ENCODE measurements at places on chromosomes 1 and 21.

DNA sequence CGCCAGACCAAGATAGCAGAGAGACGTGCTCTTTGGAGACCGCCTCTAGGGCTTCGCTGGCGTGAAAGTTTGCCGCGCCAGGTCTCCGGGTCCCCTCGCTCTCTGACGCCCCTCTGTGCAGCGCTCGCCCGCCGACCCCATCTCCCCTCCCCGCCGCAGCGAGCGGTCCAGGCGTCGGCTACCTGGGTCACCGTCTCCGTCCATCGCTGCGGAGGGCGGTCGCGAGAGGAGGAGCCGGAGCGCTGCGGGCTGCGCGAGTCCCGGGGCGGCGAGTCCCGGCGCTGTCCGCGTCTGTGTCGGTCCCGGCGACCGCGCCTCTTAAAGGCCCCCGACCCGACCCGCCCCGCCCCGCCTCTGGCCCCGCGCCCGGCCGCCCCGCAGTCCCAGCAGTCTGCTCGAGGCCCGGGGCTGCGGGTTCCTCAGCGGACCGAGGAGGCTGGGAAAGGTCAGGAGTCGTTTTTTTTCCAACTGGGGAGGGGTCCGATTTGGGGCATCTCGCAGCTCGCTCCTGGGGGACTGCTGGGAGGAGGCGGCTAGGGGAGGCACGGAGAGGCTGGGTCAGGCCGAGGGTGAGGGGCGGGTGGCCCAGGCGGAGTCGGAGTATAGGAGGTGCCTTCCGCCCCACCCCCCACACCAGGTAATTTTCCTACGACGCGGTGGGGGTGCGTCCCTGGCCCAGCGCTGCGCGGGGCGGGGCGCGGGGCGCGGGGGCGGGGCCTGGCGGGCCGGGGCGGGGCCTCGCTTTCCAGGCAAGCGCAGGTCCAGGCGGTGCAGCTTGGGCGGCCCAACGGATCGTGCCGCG is at the start of the genes FBXO2 and FBXO44:
Gene FBXO2, minus strand, starts transcription at position 293 of the 802 bp plus-strand sequence. Its CDS starts 89 bp downstream, at position 204.
Gene FBXO44, plus strand, starts transcription at position 741 of the 802 bp plus-strand sequence. CDS start 959 bp downstream, outside the sequence.
- DNase-seq, result peak; percentile 16

- DNase-seq, result peak; percentile 36
These were observed 2.7 kb downstream of the FAM110D start for GRCh38 chr1:26161415-26162219.

- DNase-seq, result no peak
These were observed 170.6 kb downstream of the NPHP4 start for GRCh38 chr1:5821540-5822176.

DNA sequence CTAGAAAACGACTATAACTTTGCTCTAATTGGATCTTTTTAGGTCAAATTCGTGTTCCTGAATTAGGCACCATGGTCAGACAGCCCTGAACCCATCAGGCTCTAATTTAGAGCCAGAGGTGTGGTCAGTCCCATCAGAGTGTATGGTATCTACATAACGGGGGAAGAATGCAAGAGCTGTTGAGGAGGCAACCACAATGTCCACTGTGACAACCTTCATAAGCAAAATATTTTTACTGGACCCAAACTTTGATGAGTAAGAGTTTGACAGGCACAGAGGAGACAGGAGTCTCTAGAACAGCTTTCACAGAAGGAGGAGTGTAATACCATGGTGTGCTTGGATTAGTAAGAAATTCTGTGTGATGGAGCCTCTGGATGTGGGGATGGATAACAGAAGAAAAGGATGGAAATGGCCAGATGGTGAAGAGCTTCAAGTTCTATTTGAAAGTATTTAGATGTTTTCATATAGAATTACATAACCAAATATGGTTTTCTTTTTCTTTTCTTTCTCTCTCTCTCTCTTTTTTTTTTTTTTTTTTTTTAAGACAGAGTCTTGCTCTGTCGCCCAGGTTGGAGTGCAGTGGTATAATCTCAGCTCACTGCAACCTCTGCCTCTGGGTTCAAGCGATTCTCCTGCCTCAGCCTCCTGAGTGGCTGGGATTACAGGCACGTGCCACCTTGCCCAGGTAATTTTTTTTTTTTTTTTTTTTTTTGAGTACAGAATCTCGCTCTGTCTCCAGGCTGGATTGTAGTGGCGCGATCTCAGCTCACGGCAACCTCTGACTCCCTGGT is 24.9 kb downstream of the UBE2U start:
- no peak for DNase-seq

DNA sequence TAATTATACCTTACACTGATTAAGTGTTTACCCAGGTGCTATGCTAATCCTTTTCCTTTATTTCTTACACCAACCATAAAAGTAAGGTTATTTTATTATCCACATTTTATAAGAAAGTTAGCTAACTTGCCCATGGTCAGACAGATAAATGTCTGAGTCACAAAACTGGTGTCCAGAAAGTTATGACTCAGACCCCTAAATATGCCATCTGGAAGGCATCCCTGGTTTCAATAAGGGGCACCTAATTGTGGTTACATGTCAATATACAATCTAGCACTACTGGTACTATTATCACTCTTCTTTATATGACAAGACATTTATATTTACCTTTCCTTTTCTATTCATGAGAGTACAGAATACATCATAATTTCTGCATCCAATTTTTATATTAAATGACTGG is 496.5 kb upstream of the ADGRL2 start:
- DNase-seq, result no peak

- DNase-seq, result no peak
These were observed 98.5 kb upstream of the IFFO2 start for GRCh38 chr1:19055001-19055400.

DNA sequence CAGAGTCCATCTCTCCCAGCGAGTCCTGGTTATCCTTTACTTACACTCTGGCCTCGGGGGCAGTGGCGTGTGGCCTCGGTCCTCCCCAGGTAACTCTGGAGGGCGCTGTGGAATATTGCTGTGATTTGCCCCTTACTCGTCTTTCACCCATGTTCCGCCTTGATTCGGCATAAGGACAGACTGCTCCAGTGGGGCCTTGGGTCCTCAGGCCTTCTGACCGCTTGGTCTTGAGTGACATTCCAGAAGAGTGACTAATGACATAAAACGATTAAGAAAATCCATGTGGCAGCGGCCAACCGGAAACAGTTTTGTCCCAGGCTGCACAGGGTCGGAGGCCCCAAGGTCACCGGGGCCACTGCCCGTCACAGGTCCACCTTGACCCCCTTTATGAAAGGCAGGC is 11.0 kb downstream of the ICMT start:
- no peak for DNase-seq

DNA sequence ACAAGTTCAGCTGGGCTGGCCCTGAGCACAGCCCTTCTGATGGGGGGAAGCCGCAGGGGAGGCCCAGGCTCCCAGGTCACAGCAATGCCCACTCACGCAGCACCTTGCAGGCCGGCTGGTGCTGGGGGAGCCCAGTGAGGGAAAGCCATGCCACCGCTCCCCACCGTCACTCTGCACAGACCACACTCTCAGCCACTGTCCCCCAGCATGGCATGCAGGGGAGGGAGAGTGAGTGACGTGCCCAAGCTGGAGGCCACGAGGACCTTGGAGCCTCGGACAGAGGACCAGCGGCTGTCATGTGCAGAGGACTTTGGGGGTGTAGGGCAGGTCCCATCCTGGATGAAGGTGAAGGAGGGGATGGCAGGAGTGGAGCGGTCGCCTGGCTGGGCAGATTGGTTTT is 25.1 kb downstream of the SLC45A1 start:
- DNase-seq, result no peak

DNA sequence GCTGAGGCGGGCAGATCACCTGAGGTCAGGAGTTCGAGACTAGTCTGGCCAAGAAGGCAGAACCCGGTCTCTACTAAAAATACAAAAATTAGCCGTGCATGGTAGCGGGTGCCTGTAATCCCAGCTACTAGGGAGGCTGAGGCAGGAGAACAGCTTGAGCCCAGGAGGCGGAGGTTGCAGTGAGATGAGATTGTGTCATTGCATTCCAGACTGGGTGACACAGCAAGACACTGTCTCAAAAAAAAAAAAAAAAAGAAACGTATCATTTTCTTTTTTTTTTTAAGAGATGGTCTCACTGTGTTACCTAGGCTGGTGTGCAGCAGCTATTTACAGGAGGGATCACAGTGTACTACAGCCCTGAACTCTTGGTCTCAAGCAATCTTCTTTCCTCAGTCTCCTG is 47.3 kb downstream of the ITGB3BP start:
- DNase-seq, result no peak
